ENCODE measurements at places on chromosomes 7 and 10. TPM values are rescaled to one million over a fixed set of nuclear protein-coding genes. Genes with fewer than 3 reads are reported as not detected.

- H3K4me1 ChIP-seq, result peaks cover 21% of the 10 kb centered on the region
- peak overlapping the region; percentile 47 for H3K4me3 ChIP-seq
Observed at GRCh38 chr10:91076991-91077548, 143.4 kb upstream of the PCGF5 start.

The GIMAP6 gene
- 21.8 TPM for total RNA-seq

GRCh38 chr10:96238646-96239623 is 32.4 kb downstream of the BLNK start:
- no peaks in the 10 kb centered on the region for H3K4me1 ChIP-seq
- H3K36me3 ChIP-seq, result no peaks in the 10 kb centered on the region
- H3K27ac ChIP-seq, result no peak overlapping the region
- no peaks in the 10 kb centered on the region for H3K27me3 ChIP-seq
- H3K4me3 ChIP-seq, result no peak overlapping the region

DNA sequence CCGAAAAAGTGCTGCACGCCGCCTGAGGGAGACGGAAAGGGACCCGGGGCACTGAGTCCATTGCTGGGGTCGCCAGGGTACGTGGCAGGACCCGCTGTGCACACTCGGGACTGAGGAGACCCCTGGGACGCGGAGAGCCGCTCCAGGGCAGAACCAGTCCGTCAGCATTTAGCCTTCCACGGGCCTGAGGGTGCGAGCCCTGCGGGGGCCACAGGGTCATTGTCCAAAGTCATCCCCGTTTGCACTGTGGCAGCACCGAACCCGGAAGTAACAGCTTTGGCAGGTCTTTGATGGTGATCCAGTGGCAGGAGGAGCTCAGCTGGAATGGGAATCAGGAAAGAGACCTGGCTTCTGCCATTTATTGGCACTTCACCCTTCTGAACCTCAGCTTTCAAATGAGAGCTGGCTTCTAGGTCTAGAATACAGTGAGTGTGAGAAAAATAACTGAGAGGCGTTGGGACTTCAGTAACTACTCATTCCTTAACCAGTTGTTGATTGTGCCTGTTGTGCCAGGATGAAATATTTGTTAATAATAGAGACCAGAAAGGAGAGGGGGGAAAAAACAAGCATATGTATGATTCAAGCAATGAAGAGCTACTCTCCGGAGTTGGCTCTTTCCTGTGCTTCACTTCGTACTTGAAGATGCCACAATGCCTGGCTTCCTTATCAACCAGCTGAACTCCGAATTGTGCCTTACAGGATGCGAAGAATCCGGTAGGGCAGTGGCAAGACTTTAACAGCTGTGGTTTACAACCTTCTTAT is 811 bp upstream of the ARHGAP12 start:
- peak; percentile 59 for DNase-seq
- peak overlapping the region; percentile 90 for H3K4me3 ChIP-seq
- peak overlapping the region; percentile 91 for H3K27ac ChIP-seq
